ENCODE measurements at places on chromosomes 7 and 10.
A peak's percentile ranks its signal among the peaks of the same experiment; 100 is the strongest.

- H3K27ac ChIP-seq: no peak overlapping the region
- H3K4me3 ChIP-seq: no peak overlapping the region
- no peaks in the 10 kb centered on the region for H3K27me3 ChIP-seq
- H3K4me1 ChIP-seq: no peaks in the 10 kb centered on the region
- no peaks in the 10 kb centered on the region for H3K36me3 ChIP-seq
- no peak for DNase-seq
These were observed 70.6 kb downstream of the CTTNBP2 start for GRCh38 chr7:117802660-117803059.

- no peaks in the 10 kb centered on the region for H3K36me3 ChIP-seq
- no peak overlapping the region for H3K4me3 ChIP-seq
- no peaks in the 10 kb centered on the region for H3K27me3 ChIP-seq
- no peak for DNase-seq
- no peak overlapping the region for H3K27ac ChIP-seq
These were observed 167.0 kb downstream of the GATA3 start for GRCh38 chr10:8221451-8221850.

GRCh38 chr7:151686016-151686766 lies 166.5 kb upstream of the RHEB start:
- peak overlapping the region; percentile 14 for H3K27ac ChIP-seq
- no peaks in the 10 kb centered on the region for H3K36me3 ChIP-seq
- no peak for DNase-seq
- H3K4me3 ChIP-seq: no peak overlapping the region
- no peaks in the 10 kb centered on the region for H3K27me3 ChIP-seq

DNA sequence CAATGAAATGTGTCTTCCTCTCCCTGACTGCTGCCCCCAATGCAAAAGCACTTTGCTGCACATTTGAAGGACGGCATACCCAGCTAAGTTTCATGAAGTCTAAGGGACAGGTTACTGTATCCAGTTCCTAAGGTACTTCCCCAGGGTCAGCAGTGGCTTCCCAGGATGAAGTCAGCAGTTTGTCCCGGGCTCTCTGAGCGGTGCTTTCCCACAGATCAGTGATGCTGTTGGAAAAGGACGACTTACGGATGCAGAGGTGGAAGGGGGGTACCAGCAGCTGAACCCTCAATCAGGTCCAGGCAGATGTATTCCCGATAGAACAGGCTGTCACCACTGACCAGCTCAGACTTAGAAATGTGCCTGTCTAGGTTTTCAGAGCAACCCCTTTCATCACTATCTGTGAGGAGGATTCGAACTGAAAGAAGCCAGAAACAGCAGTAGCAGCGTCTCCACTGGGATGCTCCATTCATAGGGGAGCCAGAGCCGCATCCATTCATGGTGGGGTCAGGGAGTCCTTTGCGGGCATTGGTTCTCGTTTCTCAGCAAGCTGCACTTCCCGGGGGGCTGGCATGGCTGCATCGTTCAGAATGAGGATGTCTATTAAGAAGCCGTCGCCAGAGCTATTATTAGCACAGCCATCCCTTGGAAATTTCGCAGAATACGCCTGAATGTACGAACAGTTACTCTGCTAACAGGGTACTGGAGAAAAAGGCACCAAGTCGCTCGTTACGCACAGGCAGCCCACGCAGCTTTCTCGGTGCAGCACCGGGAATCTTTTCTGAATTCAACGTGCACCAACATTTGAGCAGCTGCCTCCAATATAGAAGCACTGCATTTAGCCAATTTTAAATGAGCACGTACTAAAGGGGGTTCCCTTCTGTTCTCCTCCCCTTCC lies 303.7 kb downstream of the PRPF18 start:
- H3K4me1 ChIP-seq: no peaks in the 10 kb centered on the region
- peak overlapping the region; percentile 59 for H3K27ac ChIP-seq
- H3K36me3 ChIP-seq: no peaks in the 10 kb centered on the region
- no peaks in the 10 kb centered on the region for H3K27me3 ChIP-seq
- DNase-seq: no peak
- peak overlapping the region; percentile 52 for H3K4me3 ChIP-seq

DNA sequence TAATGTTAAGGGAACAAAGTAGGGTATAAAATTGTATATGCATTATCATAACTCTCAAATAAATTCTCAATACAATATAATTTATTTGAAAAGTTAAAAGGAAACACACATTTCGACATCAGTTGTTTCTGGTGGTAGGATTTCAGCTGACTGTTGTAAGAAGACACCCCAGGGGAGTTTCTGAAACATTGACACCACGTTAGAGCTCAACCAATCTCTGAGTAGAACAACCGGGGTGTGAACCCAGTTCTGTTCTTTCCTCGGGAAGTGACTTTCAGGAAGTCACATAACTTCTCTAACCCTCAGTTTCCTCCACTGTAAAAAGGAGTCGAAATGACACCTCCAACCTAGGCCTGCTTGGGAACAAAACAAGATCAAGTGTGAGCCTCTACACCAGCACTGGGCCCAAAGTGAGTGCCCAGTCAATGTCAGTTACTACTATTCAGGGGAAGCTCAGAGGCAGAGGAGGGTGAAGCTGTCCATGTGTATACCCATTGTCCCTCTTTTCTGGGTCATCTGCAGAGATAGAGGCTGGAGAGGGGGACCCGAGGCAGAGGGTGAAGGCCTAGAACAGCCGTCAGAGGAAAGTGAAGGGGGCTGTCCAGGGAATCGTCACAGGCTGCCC lies 67.1 kb downstream of the AOAH start:
- DNase-seq: no peak
- no peaks in the 10 kb centered on the region for H3K36me3 ChIP-seq
- H3K27me3 ChIP-seq: no peaks in the 10 kb centered on the region
- H3K4me1 ChIP-seq: no peaks in the 10 kb centered on the region
- H3K27ac ChIP-seq: no peak overlapping the region

- H3K36me3 ChIP-seq: no peaks in the 10 kb centered on the region
- H3K27me3 ChIP-seq: no peaks in the 10 kb centered on the region
- H3K27ac ChIP-seq: no peak overlapping the region
These were observed 222.3 kb downstream of the BBS9 start for GRCh38 chr7:33351709-33352108.

GRCh38 chr7:99628471-99629465 lies 12.0 kb downstream of the ZSCAN25 start:
- no peak overlapping the region for H3K27ac ChIP-seq
- no peaks in the 10 kb centered on the region for H3K27me3 ChIP-seq
- no peaks in the 10 kb centered on the region for H3K4me1 ChIP-seq
- H3K36me3 ChIP-seq: no peaks in the 10 kb centered on the region
- H3K4me3 ChIP-seq: no peak overlapping the region

DNA sequence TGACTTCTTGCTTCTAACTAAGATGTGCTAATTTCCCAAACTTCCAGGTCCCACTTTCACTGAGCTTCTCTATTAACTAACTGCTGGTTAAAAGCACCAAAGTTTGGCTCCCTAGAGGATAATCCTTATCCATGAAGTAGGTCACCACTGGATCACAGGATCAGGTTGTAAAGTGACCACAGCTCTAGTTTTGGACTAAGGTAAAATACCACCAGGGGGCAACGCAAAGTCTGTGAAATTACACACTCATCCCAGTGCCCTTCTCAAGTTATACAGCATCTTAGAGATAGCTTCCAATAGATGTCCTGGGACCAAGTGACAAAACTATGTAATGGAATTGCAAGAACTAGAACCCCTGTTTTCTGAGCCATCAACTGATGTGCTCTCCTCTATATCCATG lies 116.4 kb upstream of the ASAH2 start:
- no peak overlapping the region for H3K27ac ChIP-seq
- H3K4me3 ChIP-seq: no peak overlapping the region
- H3K4me1 ChIP-seq: no peaks in the 10 kb centered on the region
- H3K36me3 ChIP-seq: no peaks in the 10 kb centered on the region

- H3K4me1 ChIP-seq: no peaks in the 10 kb centered on the region
- H3K27me3 ChIP-seq: no peaks in the 10 kb centered on the region
- H3K27ac ChIP-seq: no peak overlapping the region
- no peak overlapping the region for H3K4me3 ChIP-seq
These were observed 750.2 kb upstream of the IGFBP3 start for GRCh38 chr7:46671108-46671769.

GRCh38 chr10:57716884-57717283 lies 550.8 kb downstream of the IPMK start:
- no peak overlapping the region for H3K27ac ChIP-seq
- no peaks in the 10 kb centered on the region for H3K27me3 ChIP-seq
- H3K4me1 ChIP-seq: no peaks in the 10 kb centered on the region
- H3K36me3 ChIP-seq: no peaks in the 10 kb centered on the region

- H3K36me3 ChIP-seq: no peaks in the 10 kb centered on the region
- DNase-seq: no peak
- no peaks in the 10 kb centered on the region for H3K27me3 ChIP-seq
- no peak overlapping the region for H3K4me3 ChIP-seq
- no peak overlapping the region for H3K27ac ChIP-seq
These were observed 34.1 kb upstream of the INPP5F start for GRCh38 chr10:119691726-119692125.

GRCh38 chr10:3526727-3527501 lies 258.1 kb downstream of the KLF6 start:
- no peaks in the 10 kb centered on the region for H3K27me3 ChIP-seq
- H3K4me3 ChIP-seq: no peak overlapping the region
- H3K27ac ChIP-seq: peak overlapping the region; percentile 10
- DNase-seq: no peak
- H3K4me1 ChIP-seq: no peaks in the 10 kb centered on the region
- no peaks in the 10 kb centered on the region for H3K36me3 ChIP-seq

DNA sequence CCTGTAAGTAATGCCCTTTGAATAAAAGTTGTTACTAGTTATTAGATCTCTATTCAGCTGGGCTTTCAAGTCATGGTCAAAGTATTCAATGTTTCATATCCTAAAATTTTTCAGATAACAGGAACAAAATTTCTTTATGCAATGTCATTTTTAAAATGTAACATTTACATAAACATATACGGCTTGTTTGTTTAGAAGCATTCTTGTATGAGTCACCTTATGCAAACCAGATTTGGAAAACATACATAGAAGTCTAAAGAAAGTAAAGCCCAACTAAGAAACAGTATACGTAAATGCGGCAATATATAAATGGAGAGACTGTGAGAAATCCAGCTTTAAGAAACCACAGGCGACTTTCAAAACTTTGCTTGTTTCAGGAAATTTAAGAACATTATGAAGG lies 10.5 kb downstream of the TMEM168 start:
- H3K36me3 ChIP-seq: peaks cover 22% of the 10 kb centered on the region
- H3K27me3 ChIP-seq: no peaks in the 10 kb centered on the region
- DNase-seq: no peak
- H3K4me1 ChIP-seq: no peaks in the 10 kb centered on the region
- H3K27ac ChIP-seq: no peak overlapping the region

GRCh38 chr10:67770537-67770936 lies 67.5 kb downstream of the DNAJC12 start:
- H3K4me1 ChIP-seq: no peaks in the 10 kb centered on the region
- DNase-seq: no peak
- no peak overlapping the region for H3K27ac ChIP-seq
- H3K27me3 ChIP-seq: no peaks in the 10 kb centered on the region

- H3K27me3 ChIP-seq: no peaks in the 10 kb centered on the region
- no peaks in the 10 kb centered on the region for H3K4me1 ChIP-seq
- H3K4me3 ChIP-seq: no peak overlapping the region
- DNase-seq: no peak
- no peak overlapping the region for H3K27ac ChIP-seq
- H3K36me3 ChIP-seq: no peaks in the 10 kb centered on the region
These were observed 38.0 kb upstream of the AASS start for GRCh38 chr7:122182081-122182480.

DNA sequence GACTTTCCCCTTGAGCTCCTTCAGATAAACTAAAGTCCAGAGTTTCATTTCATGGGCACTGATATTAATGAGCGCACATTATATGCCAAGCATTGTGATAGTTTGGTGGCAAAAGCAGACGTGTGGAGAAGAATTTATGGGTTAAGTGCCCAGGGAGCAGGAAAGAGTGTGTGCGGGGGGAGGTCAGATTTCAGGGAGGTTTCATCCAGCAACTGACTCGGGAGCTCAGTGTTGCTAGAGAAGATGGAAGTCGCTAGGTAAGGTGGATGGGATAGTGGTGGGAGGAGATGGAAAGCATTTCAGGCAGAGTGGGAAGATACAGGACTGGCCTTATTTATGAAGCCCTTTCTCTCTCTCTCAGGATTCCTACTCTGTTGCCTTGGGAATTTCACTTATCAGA lies 223.0 kb downstream of the SNX10 start:
- DNase-seq: no peak
- no peaks in the 10 kb centered on the region for H3K4me1 ChIP-seq

DNA sequence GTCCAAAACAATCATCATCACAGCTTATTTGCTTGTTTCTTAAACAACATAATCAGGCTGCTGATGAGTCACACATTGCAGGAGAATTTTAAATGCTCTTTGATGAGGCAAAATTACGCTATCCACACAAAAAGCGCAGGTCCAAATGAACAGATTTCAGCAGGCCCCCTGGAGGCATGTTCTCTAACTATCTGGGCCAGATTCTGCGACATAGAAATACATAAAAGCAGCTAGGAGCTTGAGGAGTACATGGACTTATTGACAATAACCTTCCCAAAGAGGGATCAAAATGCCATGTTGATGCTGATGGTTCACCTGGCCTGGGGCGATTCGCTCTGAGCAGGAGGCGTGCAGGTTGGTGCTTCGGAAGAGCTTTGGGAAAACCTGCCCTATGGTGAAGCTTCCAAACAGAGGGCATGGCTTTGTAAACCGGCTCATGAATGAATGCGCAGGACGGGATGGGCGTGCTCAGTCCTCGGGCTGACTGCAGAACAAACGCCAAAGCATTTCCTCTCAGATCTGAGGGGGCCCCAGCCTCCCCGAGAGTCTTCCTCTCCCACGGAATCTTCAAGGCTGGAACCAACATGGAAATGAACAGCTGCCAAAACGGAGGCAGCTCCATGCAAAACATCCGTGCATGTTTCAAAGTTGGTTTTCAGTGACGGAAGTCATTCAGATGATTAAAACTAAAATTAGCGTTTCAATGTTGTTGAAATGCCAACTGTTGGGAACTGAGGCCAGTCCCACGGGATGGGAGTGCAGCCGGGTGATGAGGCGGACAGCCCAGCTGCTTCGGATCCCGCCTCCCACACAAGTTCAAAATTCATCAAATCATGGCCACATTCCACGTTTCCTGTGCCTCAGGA lies 179.6 kb downstream of the TCERG1L start:
- no peak for DNase-seq
- no peak overlapping the region for H3K27ac ChIP-seq
- H3K36me3 ChIP-seq: no peaks in the 10 kb centered on the region

GRCh38 chr7:139094596-139094995 lies 14.9 kb downstream of the ZC3HAV1 start:
- peak overlapping the region; percentile 8 for H3K4me3 ChIP-seq
- peak overlapping the region; percentile 61 for H3K27ac ChIP-seq
- peaks cover 19% of the 10 kb centered on the region for H3K4me1 ChIP-seq

- no peaks in the 10 kb centered on the region for H3K27me3 ChIP-seq
- no peak overlapping the region for H3K27ac ChIP-seq
- H3K4me3 ChIP-seq: no peak overlapping the region
- no peaks in the 10 kb centered on the region for H3K36me3 ChIP-seq
- H3K4me1 ChIP-seq: no peaks in the 10 kb centered on the region
These were observed 11.7 kb downstream of the ORAI2 start for GRCh38 chr7:102444961-102445673.

- no peaks in the 10 kb centered on the region for H3K4me1 ChIP-seq
These were observed 681.2 kb upstream of the NRP1 start for GRCh38 chr10:34015700-34016099.
